Head of caudate nucleus (tissue), 42 donors: ENCODE measurements at places on chromosomes 2 and 18.
A peak's percentile ranks its signal among the peaks of the same experiment; 100 is the strongest.

GRCh38 chr18:28793901-28794300 is 617.0 kb upstream of the CDH2 start:
- DNase-seq: no peak

DNA sequence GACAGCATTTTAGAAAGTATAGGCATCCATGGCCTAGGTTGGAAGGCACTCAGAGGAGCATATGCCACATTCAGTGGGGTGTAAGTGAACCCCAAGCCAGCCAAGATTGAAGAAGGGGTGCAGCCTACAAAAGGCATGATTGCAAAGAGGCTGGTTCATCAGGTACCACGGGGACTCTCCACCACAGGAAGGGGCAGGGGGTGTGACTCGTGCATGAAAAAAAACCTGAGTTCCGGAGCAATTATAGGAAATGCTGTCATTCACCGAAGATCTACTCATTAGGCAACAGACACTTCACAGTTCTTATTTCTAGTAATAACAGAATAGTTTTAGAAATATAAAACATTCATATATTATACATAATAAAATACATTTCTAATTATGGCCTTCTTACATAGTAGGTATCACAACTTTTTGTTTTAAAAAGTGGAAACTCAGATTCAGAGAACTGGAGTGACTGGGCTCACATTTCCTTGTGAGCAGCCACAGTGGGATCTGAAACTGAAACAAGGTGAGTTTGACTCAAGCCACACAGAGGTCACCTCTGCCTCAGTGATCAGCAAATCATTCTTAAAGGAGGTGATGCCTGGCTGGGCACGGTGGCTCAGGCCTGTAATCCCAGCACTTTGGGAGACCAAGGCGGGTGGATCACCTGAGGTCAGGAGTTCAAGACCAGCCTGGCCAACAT is 188.4 kb upstream of the GYPC start:
- DNase-seq: no peak

DNA sequence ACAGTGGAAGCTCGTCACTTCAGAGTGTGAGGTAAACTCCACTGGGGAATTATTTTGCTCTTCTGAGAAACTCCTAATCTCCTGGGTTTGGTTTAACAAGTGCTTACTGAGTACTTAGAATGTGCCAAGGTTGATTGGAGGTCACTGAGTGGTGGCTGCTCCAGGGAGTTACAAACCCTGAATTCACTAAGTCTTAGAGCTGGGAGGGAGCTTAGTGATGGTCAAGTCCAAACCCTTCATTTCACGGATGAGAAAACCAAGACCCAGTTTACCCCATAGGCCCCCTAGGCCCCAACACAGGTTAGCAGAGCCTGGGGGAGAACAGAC is 52.0 kb downstream of the SLC4A5 start:
- no peak for DNase-seq

DNA sequence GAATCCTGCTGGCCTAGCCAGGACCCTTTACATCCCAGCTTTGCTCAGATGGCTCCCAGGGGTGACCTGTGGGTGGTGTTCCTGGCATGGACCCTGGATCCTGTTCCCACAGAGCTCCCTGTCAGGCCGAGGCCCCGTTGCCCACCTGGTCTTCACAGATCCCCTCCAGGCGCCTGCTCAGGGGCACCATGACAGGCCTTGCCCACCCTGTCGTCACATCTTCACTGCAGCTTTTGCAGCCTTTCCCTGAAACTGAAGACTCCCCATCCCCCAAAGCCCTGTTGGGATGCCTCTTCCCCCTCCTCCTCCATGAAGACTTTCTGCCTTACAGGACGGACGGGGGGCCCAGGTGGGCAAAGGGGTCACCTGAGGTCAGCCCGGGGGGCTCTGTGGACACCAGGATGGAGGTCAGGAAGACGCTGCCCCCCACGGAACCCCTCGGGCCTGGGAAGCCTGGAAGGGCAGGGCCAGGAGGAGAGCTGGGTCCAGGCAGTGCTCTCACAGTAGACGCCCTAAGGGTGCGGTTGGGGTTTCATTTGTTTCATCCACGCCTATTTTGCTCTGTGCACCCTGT is 13.0 kb upstream of the KIF1A start:
- no peak for DNase-seq

GRCh38 chr18:56945171-56946083 is 201.5 kb upstream of the BOD1L2 start:
- DNase-seq: no peak

DNA sequence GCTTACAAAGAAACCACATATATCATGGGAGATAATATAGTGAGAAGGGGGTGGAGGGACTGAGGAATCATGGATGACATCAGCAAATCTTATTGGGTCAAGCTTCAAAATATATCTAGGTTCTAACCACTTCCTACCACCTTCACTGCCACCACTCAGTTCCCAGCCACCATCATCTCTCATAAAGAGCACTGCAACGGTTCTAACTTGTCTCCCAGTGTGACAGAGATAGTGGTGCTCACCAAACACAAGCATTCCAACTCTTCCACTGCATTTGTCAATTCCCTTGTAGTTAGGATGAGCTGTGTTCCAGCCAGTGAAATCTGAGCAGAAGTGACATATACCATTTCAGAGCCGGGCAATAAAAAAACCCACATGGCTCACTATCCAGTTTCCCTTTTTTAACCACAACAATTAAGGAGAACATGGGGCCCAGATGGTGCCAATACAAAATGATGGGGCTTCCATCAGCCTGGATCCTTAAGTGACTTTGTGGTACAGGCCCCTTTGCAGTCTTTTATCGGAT is 318.1 kb downstream of the NBAS start:
- no peak for DNase-seq

DNA sequence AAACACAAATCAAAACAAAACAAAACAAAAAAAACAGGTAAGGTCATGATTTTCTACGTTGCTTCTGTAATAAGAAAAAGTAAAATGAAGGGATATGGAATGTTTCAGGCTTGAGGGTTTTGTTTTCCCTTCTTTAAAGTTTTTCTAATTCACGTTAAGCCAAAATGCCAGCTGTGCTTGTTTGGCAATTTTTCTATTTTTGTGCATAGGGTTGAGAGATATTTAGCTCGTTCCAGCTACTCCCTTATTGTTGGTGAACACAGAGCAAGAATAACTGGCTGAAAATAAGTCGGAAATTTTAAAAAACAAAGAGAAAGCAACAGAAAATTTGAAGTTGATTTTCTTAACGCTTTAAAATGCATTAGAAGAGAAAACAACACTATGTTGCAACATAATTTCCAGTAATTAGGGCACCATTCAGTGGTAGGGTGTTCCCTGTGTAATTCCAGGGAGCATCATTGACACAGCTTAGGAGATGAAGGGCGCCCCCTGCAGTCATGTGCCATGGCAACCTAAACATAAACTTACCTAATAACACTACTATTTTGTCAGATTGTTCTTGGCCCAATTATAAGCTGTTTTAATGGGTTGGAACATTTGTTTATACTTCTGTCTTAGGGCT is 99.5 kb downstream of the DTNA start:
- peak; percentile 60 for DNase-seq

DNA sequence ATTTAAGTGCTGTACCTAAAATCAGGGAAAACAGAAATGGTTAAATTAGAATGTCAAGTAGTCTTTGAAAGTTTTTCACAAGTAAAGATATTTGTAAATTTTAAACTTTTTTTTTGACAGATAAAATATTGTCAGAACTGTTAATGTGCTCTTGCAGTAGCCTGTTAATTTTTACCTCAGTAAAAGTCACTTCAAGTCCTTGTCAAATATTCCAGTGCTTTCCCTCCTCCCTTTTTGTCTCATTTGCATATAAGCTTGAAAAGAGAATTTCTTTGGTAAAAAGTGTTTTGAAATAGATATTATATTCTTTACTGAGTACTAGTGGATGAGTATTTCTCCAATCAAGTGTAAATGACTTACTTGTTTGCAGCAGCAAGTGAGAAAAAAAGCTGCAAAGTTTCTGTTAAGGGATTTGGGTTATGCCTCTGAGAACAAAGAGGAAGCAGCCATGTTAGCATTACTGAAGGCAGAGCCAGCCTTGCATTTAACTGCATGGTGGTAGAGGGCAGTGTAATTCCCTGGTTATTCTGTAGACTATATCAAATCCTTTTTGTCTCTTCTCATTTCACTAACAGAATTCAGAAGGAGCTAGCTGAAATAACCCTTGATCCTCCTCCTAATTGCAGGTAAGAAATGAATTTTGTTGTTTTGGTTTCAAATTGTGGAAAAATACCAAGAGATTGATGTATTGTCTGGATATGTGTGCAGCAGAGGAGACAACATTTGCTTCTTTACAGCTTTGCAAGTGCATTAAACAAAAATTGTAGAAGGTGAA is 3.2 kb downstream of the UBE2E3 start:
- peak; percentile 69 for DNase-seq

DNA sequence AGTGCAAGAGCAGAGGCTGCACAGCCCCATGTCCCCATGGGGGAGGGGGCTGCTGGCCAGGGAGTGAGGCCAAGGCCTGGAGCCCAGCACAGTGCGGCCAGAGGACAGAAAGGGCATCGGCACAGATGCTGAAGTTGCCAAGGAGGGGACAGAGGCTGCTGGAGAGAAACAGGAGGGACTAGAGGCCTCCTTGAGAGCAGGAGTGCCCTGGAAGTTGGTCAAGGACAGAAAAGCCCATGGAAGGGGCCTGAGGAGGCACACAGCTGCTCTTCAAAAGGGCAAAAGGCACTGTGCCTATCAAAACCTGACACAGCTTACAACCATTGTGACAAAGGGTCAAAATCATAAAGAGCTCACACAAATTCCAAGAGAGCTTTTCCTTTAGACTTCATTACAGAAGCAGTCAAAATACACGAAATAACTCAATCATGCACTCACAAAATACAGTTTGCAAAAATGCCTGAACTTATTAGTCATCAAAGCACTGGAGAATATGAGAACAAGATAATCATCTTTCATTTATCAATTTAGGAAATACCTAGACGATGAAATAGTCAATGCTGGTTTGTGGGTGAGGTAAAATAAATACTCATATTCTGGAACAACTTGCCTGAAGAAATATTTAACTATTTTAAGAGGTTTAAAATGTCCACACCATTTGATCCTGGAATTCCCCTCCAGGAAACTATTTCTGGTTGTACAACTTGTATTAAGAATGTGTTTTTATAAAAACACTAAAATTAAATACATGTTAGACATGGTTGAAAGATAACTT is 79.6 kb downstream of the USP40 start:
- no peak for DNase-seq

GRCh38 chr2:103525756-103526155 is 763.9 kb downstream of the TMEM182 start:
- DNase-seq: no peak

DNA sequence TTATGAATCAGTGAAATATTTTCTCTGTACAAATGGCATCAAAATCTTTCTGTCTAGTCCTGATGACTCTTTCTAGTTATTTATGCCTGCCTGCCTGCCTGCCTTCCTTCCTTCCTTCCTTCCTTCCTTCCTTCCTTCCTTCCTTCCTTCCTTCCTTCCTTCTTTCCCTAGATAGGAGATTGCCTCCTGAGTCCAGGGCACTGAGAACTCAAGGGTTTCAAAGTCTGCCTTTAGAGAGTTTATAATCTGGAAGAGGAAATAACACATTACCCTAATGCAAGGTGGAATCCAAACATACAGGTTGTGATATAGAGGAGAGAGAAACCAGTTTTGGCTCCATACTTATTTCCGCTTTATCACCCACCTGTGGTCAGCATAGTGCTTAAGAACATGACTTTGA is 98.1 kb upstream of the SERPINE2 start:
- no peak for DNase-seq

- peak; percentile 78 for DNase-seq
Measured at GRCh38 chr2:128178650-128179460, 87.9 kb downstream of the UGGT1 start.

- DNase-seq: no peak
Measured at GRCh38 chr2:213087040-213087439, 64.4 kb downstream of the IKZF2 start.

DNA sequence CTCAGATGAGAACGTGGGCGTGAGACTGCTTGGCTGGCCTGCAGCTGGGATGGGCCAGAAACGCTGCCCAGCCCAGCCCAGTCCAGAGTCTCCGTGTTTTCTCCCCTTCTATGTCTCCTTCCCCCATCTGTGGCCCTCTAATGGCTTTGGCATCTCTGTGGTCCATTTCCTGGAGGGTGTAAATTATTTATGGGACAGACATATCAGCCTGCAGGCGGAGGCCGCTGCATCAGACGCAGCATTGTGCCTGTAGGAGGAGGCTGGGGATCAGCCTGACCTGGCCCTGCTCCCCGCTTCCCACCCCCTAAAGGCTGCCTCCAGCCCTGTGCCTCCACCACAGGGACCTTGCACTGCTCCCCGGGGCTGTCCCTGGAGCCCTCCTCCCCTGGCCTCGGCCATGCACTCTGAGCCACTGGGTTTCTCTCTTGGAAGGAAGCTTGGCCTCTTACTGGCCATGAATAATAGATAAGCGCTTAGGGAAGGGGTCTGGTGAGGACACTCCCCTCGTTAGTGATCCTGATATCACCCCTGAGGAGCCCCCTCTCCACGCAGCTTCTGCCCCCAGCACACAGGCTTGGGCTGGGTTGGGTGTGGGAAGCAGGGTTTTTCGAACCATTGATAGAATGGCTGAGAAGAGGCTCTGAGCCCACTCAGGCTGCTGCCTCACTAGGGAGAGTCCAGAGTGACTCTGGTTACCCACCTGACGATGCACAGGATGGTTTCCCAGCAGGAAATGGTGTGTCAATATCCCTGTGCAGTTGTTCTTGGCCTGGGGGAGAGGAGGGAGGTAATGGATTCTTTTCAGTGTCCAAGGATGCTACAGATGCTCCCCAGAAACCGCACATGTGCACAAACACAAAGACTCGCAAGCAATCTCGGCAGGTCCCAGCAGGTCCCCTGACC is 185.5 kb downstream of the MYCN start:
- DNase-seq: no peak

- DNase-seq: no peak
Measured at GRCh38 chr2:75416420-75417342, 144.1 kb downstream of the EVA1A start.

GRCh38 chr2:2887772-2888387 is 489.7 kb downstream of the EIPR1 start:
- no peak for DNase-seq

GRCh38 chr2:237563816-237564215 is 2.6 kb upstream of the PRLH start:
- no peak for DNase-seq

GRCh38 chr2:214874694-214875093 is 65.2 kb upstream of the BARD1 start:
- DNase-seq: no peak

GRCh38 chr2:112829101-112829960 is 7.2 kb downstream of the IL1B start:
- no peak for DNase-seq

DNA sequence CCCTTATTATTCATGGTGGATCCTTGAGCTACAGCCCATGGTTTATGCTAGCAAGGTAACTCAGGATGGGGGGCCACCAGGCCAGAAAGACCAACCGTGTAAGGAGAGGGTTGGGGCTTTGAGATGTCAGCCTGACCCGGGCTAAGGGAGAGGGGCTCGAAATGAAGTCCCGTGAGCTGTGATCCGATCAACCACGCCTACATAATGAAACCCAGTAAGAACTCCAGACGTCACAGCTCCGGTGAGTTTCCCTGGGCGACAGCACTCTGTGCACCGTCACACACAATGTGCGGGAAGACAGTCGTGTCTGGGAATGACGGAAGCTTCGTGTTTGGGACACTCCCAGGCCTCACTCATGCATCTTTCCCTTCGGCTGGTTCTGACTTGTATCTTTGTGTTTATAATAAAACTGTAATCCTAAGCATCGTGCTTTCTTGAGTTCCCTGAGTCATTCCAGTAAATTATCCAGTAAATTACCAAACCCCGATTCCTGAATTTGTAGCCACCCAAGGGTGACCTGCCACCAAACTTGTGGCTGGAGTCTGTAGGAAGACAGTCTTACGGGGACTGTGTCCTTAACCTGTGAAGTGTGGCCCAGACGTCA is 44.2 kb downstream of the CYP27C1 start:
- no peak for DNase-seq
